ENCODE measurements at places on chromosomes 16 and 17.

DNA sequence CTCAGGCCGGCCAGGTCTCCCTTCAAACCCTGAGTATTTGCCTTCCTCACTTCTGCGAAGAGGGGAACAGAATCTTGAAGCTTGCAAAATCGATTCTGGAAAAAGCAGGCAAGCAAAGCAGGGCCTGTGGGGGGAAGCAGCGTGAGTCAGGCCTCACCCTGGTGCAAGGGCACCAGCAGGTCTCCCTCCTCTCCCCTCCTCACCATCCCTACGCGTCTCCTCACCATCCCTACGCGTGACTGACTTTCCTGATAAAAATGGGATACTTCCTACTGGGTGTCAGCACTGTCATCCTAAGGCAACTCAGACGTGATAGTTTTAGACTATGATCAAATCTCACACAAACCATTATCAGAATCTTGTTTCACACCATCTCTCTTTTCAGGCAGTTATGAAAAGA, 12.1 kb downstream of the CMTM3 start:
- no peak for DNase-seq

GRCh38 chr16:12176051-12176450, 199.5 kb downstream of the SNX29 start:
- no peak for DNase-seq

DNA sequence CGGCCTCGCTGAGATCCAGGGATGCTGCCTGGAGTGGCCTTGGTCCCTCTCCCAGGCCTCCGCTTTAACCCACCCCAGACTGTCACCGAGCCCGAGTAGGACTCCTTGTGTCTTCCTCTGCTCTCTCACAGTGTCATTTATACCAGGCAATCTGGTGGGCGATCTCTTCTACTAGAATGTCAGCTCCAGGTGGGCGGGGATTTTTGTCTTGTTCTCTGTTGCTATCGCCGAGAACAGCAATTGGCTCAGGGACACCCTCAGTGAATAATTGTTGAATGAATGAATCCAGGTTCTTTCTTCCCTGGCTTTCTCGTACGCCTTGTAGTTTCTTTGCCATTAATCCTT, 591 bp downstream of the DHX38 start:
- no peak for DNase-seq

DNA sequence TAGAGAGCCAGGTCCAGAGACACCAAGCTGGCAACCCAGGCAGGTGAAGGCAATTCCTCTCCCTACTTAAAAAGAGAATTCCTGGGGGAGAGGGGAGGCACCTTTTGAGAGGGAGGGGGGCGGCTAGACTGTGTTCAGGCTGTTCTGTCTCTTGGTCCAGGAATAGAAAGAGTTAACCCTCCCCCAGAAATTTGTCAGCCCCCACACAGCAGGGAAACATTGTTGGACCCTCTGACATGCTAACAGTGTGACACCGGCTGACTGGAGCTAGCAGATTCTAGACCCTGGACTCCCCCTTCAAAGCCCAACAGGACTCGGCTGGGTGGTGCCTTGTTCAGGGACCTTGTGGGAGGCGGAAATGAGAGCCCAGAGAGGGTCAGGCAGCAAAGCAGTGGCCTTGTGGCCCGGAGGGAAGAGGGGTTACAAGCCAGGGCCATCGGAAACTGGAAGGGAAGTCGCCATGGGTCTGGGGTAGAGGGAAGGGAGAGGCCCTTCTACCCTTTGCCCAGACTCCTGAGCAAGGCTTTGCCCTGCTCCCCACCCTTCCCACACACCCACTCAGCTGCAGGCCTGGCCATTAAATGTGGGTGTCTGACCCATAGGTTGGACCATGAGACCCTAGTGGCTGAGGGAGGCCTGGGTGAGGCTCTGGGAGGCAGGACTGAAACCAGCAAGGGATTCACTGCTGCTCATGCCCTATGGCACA, 44.6 kb downstream of the RAI1 start:
- DNase-seq, result no peak

- no peak for DNase-seq
These were observed 16.7 kb upstream of the TOB1 start for GRCh38 chr17:50882851-50883250.

DNA sequence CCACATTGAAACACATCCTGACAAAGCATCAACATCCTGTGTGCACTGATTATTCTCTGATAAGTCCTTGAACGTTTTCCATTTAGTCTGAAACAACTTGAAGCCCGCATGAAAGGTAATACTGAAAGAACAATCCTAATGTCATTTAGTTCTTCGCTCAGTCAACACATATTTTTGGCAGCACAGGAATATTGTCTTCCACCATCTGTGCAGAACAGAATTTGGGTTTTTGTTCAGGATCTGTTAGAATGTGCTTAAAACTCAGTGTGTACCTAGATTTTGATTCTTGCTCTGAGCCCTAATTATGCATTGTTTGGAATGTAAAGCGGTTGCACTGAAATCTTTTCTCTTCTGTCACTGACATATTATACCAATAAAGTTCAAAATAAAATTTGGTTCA, 1036.6 kb downstream of the CDH11 start:
- no peak for DNase-seq

- DNase-seq, result no peak
These were observed 1.5 kb upstream of the BICDL2 start for GRCh38 chr16:3038256-3038655.

DNA sequence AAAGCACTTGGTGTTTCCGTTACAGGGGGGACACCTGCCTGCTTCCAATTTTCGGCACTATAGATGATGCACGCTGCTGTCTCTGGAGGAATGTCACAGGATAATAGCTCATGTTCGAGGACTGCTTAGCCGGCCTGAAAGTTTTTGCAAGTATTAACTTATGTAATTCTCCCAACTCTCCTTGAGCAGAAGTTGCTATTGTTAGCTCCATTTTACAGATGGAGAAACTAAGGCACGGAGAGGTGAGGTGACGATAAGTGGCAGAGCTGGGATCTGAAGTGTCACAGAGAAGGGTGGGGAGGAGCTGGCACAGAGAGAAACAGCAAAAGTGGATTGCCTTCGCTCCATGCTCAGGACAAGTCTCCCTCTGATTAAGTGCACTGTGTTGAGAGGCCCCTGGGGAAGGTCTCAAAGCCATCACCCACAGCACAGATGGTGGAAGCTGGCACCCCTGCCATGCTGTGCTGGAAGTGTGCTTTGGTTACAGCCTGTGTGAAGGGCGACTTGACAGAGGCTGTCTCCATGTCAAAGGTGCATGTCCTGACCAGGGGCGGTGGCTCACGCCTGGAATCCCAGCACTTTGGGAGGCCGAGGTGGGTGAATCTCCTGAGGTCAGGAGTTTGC, 40.8 kb upstream of the MEAK7 start:
- DNase-seq, result no peak

DNA sequence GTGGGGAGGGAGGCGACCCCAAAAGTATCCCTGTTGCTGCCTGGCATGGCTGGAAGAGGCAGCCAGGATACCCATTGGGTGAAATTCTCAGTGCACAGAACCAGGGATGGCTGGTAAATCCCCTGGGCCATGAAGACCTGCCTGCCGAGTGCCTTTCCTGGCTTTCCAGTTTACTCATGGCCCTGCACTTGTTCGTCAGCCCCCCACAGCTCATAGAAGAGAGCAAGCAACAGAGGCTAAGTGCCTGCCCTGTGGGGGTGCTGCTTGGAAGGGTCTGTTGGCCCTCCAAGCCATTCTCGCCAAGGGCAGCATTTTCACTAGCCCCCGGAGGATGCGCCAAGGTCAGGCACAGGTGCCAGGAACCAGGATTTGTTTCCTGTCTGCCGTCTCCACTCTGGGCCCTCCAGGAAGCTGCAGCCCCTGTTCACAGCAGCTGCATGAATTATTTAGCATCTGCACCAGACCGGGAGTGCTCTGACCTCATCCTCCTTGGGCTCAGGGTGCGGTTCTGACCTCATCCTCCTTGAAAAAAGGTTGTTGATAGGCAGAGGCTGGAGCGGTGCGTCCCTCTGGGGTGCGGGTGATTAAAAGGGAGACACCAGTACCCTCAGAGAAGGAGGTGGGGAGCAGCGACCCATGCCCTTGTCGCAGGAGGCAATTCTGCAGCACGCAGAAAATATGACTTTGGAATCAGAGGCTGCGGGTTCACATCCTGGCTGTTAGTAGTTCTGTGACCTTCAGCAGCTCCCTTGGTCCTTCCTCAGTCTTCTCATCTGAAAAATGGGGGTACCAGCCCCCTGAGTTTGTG, 14.2 kb upstream of the CD300A start:
- DNase-seq, result no peak

DNA sequence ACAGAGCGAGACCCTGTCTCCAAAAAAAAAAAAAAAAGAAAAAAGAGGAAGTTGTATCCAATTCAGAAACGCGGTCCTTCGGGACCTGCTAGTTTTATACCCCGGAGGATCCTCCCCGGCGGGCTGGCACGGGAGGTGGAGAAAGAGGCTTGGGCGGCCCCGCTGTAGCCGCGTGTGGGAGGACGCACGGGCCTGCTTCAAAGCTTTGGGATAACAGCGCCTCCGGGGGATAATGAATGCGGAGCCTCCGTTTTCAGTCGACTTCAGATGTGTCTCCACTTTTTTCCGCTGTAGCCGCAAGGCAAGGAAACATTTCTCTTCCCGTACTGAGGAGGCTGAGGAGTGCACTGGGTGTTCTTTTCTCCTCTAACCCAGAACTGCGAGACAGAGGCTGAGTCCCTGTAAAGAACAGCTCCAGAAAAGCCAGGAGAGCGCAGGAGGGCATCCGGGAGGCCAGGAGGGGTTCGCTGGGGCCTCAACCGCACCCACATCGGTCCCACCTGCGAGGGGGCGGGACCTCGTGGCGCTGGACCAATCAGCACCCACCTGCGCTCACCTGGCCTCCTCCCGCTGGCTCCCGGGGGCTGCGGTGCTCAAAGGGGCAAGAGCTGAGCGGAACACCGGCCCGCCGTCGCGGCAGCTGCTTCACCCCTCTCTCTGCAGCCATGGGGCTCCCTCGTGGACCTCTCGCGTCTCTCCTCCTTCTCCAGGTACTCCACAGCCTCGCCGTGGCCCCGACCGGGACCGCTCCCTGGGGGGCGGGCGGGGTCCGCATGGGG, at the start of gene CDH3:
TSS of gene CDH3 (plus strand) at position 596 of the 779 bp plus-strand sequence. CDS start at position 666, 70 bp downstream.
- DNase-seq, result peak; percentile 24

DNA sequence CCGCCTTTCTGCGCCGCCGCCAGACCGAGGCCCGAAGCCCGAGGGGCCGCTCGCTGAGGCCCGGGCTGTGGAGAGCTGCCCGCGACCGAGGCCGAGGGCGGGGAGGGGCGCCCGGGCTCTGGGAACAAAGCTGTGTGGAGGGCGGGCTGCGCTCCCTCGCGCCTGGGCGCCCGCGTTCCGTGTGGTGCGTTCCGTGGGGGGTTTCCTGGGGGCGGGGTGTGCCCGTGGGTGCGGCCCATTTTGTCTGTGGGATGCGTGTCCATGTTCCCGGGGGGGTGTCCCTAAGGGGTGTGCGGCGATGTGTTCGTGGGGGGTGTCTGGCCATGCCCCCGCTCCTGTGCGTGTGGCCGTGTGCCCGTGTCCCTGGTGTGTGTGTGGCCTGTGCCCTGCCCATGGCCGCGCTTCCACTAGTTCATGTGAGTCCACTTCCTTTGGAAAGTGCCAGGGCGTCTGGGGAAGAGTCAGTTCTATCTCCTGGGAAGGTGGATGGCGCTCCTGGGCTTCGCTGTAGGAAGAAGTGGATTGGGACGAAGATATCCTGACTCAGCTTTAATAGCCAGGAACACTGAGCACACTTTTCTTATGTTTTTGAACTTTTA, 520 bp downstream of the JPT2 start:
- DNase-seq, result peak; percentile 53

DNA sequence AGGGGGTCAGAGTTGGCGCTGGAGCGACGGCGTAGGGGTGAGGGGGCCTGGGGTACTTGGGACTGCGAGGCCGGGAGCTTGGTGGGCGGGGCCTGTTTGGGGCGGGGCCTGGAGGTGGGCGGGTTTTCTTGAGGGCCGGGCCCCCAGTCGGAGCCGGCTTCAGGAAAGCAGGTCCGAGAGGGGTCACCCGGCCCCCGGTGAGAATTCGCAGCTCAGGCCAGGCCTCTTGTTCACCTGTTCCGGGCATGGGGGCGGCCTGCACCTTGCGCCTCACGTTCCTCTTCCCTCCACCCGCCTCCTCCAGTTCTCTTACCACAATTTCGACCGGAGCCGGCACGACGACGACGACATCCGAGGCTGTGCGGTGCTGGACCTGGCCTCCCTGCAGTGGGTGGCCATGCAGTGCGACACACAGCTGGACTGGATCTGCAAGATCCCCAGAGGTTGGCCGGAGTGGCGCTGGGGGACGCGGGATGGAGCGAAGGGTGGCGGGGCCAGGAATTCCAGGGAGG, 52.5 kb downstream of the MRC2 start:
- DNase-seq, result no peak

DNA sequence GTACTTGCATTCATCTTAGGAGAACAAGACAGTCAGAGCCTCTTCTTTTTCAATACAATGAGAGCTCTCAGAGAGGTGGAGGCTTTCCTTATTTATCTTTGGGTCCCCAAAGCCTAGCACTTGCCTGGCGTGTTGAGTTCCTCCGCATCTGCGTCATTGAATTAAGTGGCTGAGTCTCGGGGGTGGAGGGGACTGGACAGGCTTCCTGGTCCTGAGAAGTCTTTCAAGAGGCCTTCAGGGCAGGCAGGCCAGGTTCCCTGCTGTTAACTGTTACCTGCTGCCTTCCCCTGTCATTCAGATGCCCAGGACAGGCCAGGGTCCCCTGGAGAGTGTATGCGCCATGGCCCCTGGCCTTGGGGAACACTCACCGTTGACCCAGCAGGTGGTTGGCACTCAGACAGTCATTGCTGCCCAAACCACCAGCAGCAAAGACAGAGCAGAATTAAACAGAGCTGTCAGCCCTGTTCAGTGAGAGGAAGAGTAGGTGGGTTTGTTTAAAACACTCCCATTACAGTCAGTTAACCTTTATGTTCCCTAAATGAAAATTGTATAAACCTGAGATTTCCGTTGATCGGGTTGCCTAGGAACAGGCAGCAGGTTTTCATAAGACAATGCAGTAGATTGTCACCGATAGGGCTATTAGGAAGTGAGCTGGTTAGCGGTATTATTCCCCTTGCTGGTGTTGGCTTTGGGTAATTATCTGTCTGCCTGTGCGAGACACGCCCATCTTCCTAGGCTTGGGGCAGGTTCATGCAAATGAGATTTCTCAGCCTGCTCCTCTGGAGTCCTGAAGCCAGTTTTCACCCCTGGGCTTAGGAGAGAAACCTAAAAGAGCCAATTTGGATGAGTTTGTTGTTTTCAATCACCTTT, 132.7 kb downstream of the CCDC182 start:
- no peak for DNase-seq

DNA sequence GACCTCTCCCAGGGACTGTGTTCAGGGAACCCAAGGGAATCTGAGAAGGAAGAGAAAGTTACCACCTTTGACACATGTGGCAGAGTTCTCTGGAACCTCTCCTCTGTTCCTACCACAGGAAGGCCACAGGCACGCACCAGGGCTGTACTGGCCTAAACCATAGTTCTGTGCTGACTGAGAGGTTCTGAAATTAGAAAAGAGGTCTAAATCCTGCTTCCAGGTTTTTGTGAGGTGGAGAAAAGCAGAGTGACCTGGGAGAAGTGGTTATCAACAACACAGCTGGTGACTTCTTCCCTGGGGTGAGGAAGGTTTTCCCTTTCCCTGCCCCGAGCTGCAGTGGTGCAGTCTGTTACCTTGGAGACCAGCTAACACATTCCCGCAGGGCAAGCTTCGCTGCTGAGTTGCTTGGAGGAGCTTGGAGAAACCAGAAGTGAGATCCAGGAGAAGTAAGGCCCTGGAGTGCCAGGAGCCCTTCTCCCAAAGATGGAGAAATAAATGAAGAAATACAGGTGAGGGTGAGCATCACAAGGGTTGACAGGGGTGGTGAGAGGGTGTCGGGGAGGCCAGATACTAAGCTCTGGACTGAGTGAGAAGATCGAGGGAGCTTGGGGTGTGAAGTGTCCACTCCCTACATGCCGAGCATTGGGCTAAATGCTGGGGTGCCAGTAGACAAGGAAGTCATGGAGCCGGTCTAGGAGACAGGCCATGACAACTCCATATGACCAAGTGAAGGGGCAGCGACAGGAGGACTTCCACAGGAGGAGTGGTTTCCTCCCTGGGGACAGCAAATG, at the start of gene VWA3A:
TSS of gene VWA3A (plus strand) at position 399 of the 791 bp plus-strand sequence. CDS start at position 496, 97 bp downstream.
- no peak for DNase-seq
